Suppressor macrophage treated with lipopolysaccharide for 1 hour (primary cell): ENCODE measurements at places on chromosomes 6 and 20.

- no peak for DNase-seq
Measured at GRCh38 chr6:47759364-47759763, 22.5 kb upstream of the OPN5 start.

DNA sequence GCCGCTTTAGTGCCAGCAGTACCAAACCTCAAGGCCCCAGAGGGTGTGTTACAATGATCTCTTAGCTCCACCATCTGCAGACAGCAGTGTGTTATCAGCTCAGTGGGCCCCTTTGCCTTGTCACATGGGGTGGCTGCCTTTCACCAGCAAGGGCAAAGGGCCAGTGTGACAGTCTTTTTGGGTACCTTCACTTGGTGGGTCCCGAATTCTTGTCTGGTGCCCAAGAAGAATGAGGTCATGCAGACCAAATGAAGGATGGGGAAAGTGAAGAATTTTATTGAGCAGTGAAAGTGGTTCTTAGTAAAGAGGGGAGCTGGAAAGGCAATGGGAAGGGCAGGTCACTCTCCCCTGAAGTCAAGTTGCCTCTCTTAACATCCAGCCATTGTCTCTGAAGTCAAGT lies 2.9 kb upstream of the SMIM28 start:
- DNase-seq, result no peak

DNA sequence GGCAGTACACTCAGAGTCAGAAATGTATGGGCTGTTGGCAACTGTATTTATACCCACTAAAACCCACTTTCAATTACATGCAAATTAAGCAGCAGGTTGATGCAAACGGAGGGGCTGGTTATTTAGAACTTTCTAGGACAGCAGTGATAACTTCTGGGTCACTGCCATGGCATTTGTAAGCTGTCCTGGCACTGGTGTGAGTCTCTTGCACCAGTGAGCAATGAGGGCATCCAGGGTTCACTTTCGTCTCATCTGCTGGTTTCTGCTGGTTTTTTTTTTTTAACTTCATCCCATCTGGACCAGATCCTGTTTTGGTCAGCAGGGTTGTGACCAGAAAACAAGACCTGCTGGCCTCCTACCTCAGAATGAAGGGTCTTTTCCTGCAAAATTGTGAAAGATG lies 49.2 kb downstream of the CDH26 start:
- no peak for DNase-seq

GRCh38 chr6:56820060-56820459 lies 134.8 kb upstream of the BEND6 start:
- no peak for DNase-seq

- no peak for DNase-seq
Measured at GRCh38 chr6:46745973-46746372, 760 bp upstream of the ANKRD66 start.

GRCh38 chr6:118509009-118509617 lies 39.0 kb upstream of the PLN start:
- no peak for DNase-seq

- DNase-seq, result peak; percentile 74
Measured at GRCh38 chr6:44304282-44305199, 8.6 kb downstream of the AARS2 start.

- peak; percentile 30 for DNase-seq
Measured at GRCh38 chr20:44069203-44070011, 117.6 kb downstream of the JPH2 start.

DNA sequence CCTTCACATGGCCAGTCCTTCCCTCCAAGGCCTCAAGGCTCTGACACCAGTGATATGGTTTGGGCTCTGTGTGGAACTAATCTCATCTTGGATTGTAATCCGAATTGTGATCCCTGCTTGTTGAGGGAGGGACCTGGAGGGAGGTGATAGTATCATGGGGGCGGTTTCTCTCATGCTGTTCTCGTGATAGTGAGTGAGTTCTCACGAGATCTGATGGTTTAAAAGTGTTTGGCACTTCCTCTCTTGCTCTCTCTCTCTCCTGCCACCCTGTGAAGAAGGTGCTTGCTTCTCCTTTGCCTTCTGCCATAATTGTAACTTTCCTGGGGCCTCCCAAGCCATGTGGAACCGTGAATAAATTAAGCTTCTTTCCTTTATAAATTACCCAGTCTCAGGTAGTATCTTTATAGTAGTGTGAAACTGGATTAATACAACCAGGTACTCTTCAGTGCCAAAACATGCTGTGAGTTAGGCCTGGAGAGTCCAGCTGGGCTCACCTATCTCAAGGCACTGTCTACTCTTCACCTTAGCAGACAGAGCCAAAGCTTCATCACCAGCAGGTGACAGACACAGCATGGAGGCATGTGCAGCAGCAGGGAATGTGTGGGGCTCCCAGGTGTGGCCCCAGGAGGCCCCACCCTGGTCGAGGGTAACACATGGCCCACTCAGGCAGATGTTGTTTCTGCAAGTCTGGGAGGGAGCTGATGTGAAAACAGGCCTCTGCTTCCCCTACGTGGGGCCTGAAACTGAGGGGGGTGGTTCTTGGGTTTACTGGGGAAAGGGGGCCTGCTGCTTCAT lies 97.5 kb upstream of the CDYL start:
- peak; percentile 17 for DNase-seq

- peak; percentile 49 for DNase-seq
Measured at GRCh38 chr6:88165844-88166492, at the start of gene CNR1. CNR1 (minus strand) TSS chr6:88166347; CDS start chr6:88145274, 21,073 bp downstream.

GRCh38 chr6:128252341-128253176 lies 267.8 kb downstream of the PTPRK start:
- DNase-seq, result no peak

DNA sequence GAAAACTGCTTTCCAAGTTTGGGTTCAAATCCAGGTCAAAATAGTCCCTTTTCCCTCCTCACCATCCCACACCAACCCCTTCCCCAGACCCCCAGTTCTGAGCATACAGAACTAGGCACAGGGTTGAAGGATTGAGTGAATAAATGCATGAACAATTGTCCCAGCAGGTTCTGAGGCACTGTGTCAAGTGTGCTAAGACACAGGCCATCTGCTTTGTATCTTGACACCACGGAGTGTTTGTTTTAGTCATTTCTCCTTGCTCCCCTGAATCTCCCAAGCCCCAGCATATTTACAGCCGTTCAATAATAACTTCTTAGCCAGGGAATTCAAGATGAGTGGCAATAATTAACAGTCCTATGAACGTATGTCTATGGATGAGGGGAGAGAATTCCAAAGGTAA lies 102.8 kb upstream of the JARID2 start:
- DNase-seq, result no peak

DNA sequence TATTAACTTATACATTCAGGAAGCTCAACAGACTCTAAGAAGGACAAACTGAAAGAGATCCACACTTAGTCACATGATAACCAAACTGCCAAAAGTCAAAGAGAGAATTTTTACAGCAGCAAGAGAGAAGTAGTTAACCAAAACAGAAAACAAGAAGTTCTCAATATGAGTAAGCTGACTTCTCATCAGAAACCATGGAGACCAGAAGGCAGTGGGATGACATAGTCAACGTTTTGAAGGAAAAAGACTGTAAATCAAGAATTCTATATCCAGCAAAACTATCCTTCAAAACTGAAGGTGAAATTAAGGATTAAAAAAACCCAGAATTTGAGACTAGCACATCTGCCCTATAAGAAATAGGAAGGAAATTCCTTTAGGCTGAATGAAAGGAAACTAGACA lies 60.4 kb downstream of the COL19A1 start:
- no peak for DNase-seq

DNA sequence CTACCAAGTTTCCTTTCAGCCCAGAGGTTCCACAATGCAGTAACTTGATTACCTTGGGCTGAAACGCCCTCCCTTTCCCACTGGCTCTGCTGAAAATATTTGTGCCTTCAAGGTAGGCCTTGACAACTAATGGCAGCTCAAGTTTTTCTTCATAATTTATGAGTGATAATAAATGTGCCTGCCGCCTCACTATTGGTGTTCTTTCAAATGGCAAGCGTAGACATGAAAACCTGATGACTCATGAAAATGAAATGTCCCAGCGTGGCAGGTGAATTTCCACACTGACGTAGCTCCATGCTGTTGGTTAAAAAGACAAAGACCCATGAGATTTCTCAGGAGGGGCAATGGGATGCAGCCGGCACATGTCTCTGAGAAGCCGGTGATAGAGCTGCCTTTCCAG lies 107.2 kb upstream of the GGTLC1 start:
- DNase-seq, result no peak

GRCh38 chr6:110778333-110778732 lies 36.9 kb downstream of the CDK19 start:
- no peak for DNase-seq

DNA sequence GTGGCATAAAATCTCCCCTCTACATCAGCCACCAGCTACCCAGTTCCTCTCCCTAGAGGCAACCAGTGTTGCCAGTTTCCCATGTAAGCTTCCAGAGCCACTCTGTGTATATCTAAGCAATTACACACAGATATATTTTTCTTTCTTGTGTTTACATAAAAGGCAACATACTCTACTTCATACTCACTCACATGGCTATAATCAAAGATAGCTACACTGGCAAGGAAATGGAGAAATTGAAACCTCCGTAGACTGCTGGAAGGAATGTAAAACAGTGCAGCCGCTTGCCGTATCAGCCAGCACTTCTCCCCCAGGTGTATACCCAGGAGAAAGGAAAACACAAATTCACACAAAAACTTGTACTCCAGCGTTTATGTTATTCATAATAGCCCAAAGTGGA lies 38.5 kb upstream of the NELFCD start:
- no peak for DNase-seq

GRCh38 chr6:32047855-32048766 lies 9.9 kb downstream of the CYP21A2 start:
- DNase-seq, result peak; percentile 77

DNA sequence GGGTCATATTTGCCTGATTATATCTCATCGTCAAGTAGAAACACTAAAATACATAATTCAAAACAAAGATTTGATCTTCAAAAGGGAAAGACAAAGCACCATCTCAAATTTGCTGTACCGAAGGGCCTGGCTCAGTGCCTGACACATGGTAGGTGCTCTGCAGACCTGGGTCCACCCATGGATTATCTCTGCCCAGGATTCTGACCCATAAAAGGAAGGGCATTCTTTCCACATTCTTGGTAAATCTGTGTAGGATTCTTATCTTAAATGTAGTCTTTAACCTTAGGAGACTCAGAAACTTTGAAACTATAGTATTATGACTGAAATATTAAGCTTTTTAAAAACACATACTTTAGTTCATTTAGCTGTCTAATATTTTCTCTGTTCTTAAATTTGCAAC lies 274.1 kb upstream of the FLRT3 start:
- no peak for DNase-seq

- DNase-seq, result no peak
Measured at GRCh38 chr6:110400208-110400607, 15.2 kb downstream of the DDO start.

DNA sequence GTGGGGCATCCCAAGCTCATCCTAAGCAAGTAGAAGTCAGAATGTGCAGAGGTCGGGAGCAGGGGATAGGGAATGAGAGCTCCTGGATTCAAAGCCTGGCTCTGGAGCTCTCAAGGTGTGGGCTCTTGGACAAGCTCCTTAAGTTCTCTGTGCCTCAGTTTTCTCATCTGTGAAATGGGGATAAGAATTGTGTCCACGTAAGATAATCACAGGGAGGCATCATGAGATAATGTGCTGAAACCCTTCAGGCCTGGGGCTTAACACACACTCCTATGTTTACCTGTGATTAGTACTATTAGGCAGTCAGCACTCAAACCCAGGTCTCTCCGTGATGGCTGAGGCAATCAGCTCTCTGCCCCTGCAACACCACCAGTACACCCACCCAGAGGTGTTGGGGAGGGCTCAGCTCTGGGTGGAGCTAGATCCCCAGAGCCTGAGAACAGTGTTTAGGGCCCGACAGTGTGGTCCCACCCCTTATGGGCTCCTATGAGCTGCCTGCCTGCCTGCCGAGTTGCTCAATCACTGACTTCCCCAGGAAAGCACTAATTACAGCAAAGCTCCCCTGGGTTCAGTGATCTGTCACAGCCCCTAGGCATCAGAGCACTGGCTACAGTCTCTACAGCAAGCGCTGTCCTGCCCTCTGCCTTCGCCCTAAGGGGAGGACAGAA lies 6.3 kb upstream of the SIRPA start:
- DNase-seq, result peak; percentile 86

GRCh38 chr20:50724112-50724725 lies 7.2 kb upstream of the PARD6B start:
- no peak for DNase-seq

DNA sequence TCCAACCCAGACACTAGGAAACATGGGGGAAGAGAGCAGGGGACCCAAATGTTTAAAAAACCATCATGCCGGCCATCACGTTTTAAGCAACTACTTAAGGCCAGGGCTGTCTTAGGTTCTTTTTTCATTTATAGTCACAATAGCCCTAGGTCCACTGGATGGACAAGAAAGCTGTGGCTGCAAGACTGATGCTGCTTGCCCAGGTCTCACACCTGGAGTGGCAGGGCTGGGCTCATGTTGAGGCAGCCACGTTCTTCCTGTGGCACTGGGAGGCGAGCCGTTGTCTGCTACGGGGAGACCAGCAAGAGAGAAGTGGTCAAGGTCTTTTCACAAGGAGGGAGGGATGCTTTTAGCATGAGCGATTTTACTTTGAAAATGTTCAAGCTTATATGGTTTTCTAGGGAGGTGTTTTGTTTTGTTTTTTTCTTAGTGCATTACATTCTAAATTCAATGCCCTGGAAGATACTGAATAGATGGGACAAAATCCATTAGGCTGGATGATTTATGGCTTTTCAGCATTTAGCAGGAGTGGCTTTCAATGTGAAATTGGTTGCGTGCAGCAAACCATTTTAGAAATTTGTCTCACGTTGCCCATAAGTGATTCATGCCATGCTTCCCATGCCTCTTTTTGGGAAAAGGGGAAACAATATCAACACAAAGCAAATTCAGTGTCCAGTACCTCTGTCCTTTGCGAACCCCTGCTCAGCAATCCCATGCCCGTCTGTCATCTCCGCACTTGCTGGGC lies 106.6 kb upstream of the SNX9 start:
- no peak for DNase-seq

- no peak for DNase-seq
Measured at GRCh38 chr6:132506461-132506860, 6.5 kb downstream of the STX7 start.

GRCh38 chr6:66985816-66986215 lies 1278.8 kb upstream of the EYS start:
- DNase-seq, result no peak

DNA sequence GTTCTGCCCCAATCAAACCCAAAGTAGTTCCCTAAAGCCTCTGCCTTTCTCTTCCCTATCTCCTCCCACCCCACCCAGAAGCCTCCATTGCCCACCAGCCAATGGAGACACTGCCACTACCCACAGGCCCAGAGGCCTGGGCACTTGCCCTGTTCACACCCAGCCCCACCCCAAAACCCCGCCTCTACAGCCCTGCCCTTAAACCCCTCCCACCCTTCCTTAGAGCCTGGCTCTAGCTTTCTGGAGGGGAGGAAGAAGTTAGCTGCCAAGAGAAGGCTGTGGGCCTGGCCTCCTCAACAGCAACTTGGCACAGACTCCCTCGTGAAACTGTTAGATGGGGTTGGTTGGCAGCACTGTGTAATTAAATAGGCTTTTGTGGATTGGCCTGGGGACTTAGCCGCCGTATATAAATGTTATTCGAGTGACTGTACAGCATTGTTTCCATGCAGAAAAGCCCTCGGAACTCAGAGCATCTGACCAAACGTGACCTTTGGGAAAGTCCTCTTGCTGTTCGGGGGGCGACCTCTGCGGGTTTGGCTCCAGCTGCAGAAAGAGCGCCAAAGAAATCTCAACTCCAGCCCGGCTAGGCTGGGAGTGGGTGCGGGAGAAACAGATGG lies 31.4 kb downstream of the COL11A2 start:
- peak; percentile 78 for DNase-seq

GRCh38 chr6:127762284-127762683 lies 138.6 kb downstream of the THEMIS start:
- DNase-seq, result no peak

- no peak for DNase-seq
Measured at GRCh38 chr6:129704708-129705107, 5.3 kb downstream of the ARHGAP18 start.
